ENCODE measurements at places on chromosomes 7 and 10.

GRCh38 chr10:130421909-130422308 is 285.7 kb downstream of the GLRX3 start:
- no peak for DNase-seq

DNA sequence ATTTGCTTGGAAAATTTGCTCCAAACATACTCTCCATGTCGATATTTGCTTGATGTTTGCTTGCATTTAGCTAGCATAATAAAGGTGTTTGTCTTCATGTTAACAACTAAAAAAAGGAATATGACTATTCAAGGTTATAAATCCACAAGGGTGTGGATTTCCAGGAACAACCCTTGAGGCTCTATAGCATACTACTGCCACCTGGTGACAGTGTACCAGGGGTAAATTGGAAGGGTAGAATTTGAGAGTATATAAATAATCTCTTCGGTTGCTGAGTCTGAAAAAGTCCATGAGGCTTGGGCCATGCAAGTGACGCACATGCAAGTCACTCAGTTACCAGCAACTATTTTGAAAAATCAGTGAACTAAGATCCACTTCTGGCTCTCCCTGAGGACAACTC is 68.4 kb downstream of the SLIT1 start:
- no peak for DNase-seq

GRCh38 chr10:15795036-15795792 is 65.1 kb downstream of the MINDY3 start:
- DNase-seq, result no peak

GRCh38 chr10:18399158-18399557 is 252.2 kb downstream of the NSUN6 start:
- DNase-seq, result no peak

DNA sequence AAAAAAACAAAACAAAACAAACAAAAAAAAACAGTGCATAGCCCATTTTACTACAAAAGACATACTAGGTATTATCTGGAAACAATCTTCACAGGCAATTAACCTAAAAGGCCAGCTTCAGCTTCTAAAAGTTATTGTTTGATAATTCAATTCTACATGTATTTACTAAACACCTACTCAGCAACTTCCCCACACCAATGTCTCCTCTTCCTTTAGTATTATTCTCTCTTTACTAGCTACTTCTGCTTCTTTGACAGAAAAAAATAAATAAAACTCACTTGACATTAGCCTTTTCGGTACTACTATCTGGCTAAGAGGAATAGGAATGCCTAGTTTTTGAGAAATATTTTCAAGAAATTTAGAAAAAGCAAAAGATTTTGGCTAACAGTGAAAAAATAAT is 2.8 kb downstream of the TM9SF3 start:
- no peak for DNase-seq

DNA sequence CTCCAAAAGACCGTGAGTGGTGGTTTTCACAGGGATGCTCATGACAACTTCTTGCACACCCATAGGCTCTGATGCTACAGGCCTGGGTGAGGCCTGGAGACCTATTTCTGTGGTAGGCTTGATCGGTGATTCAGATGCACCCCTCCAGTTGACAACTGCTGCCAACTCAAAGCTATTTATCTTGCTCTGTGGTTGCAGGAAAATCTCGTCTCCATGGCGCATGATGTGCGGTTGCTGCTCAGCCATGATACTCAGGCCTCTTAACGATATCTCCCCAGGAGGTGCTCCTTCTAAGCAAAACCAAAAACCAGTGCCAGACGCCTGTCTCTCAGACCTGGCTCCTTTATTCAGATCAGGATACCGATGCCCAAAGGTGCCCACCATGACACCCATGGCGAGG is 31.4 kb downstream of the C10orf90 start:
- no peak for DNase-seq

DNA sequence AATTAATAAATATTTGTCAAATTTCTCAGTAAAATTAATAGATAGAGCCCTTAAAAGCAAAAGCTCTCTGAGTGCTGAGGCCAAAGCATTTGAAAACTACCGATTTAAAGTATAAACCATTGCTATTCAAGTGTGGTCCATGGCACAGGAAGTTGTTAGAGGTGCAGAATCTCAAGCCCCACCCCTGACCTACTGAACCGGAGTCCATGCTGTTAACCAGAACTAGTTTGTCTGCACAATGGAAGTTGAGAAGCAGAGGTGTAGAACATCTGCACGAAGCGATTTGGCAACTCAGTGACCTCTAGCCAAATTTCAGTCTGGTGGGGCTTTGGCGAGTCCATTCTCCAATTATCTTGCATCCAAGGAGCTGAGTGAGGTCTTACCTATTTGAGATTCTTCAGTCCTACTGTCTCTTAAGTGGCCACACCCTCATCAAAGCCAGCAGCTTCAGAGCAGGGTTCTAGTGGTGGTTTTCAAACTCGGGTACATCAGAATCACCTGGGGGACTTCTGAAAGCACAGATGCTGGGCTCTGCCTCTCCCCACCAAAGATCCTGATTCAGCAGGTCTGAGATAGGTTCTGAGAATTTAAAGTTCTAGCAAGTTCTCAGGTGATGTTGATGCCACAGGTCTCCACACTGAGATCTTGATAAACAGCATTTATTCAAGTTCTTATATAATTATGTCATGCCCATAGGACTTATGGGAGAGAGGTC is 96.8 kb upstream of the SAMD8 start:
- no peak for DNase-seq

- DNase-seq, result no peak
These were observed 286.7 kb downstream of the INHBA start for GRCh38 chr7:41416208-41416595.

DNA sequence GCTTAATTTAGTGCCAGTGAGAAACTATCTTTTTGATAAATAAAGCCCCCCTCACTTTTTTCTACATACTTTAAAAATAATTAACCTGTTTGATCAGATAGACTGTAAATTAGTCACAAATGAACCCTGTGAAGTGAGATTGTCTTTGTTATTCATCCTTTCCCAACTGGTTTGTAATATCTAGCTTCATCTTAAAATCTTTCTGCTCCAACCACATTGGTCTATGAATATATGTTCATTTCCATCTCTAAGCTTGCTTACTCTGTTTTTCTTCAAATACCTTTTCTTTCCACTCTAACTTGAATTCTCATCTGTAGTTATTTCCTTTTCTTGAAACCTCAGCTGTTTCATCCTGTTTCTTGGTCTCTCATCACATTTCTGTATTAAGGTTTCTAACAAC is 12.1 kb downstream of the MARCHF5 start:
- no peak for DNase-seq

GRCh38 chr10:103967448-103968071 is 620 bp downstream of the SLK start:
- DNase-seq, result peak; percentile 61

DNA sequence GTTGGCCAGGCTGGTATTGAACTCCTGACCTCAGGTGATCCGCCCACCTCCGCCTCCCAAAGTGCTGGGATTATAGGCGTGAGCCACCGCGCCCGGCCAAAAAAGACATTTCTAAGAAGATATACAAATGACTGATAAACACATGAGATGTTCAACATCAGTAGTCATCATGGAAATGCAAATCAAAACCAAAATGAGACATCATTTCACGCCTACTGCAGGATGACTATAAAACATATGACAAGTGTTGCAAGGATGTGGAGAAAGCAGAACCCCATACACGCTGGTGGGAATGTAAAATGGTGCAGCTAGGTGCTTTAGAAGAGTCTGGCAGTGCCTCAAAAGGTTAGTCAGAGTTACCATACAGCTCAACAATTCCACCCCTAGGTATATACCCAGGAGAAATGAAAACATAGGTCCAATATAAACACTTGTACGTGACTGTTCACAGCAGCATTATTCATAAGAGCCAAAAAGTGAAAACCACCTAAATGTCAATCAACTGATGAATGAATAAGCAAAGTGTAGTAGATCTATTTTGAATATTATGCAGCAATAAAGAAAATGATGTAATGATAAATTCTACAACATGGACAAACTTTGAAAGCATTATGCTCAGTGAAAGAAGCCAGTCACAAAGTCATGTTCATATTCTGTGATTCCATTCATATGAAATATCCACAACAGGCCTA is 24.5 kb downstream of the TMEM209 start:
- DNase-seq, result no peak

DNA sequence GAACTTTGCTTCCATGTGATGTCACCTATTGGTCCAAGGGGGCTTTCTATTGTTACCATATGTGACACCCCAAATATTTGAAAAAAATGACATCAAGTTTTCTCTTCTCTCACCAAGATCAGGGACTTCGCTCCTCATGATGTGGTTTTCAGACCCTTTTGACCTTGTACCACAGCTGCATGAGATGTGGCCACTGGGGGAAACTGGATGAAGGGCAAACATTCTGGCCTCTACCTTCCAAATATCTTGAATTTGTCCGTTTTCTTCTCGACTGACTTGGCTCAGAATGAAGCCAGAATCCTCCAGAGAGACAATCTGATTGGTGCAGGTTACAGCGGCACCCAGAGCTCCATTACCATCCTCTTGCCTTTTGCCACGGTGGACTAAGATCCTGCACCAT is 122.7 kb downstream of the PRKCQ start:
- DNase-seq, result no peak

DNA sequence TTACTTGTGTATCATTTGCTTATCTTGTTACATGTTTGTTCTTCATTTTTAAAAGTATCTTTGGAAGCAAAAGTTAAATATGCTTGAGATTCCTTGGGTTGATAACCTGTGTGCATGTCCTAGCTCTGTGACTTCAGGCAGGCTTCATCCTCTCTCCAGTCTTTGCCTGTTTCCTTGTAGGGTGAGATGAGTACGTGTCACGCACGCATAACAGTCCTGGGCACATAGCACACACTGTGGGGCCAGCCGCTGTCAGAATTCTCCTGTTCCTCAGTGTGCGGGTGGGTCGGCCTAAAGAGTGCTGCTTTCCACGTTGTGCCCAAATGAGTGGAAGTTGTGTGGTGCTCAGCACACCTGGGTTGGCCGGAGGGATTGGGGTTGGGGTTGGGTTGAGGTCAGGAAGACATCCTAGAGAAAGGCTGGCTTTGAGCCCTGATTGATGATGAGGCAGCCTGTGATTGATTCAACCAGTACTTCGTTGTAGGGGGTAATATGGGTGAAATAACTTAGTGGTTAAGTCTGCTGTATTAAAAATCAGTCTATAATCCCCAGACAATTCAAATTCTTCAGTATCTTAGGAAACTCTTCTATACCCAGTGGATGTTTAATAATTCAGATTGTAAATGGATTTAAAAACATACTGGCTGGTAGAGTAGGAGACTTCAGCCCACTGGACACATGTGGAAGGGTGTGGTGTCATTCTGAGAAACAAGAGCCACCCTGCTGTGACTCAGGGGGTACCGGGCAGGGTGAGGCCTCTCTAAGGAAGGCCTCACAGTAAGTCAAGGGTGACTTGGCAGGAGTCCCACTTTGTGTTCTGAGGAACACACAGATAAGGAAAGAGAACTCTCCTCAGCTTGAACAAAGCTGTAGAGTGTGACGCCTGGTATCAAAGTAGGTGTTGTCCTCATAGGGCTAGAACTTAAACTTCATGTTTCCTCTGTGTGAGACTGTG is 54.8 kb downstream of the DAGLB start:
- no peak for DNase-seq

DNA sequence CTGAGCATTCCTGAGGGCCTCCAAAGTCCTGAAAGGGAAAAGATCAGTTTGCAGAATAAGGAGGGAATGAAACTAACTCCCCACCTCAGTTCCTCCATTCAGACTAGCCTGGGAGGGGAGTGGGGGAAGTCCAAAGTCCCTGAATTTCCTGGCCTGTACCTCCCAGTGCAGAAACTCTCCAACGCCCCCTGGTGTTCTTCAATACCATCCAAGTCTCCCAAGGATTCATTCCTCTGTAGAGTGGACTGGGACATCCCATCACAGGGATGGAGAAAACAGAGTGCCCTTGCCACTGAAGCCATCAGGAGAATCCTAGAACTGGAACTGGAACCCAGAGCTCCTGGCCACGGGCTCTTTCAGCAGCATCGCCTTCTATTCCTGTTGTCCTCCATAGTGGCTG is 1.6 kb upstream of the COL13A1 start:
- DNase-seq, result peak; percentile 80

DNA sequence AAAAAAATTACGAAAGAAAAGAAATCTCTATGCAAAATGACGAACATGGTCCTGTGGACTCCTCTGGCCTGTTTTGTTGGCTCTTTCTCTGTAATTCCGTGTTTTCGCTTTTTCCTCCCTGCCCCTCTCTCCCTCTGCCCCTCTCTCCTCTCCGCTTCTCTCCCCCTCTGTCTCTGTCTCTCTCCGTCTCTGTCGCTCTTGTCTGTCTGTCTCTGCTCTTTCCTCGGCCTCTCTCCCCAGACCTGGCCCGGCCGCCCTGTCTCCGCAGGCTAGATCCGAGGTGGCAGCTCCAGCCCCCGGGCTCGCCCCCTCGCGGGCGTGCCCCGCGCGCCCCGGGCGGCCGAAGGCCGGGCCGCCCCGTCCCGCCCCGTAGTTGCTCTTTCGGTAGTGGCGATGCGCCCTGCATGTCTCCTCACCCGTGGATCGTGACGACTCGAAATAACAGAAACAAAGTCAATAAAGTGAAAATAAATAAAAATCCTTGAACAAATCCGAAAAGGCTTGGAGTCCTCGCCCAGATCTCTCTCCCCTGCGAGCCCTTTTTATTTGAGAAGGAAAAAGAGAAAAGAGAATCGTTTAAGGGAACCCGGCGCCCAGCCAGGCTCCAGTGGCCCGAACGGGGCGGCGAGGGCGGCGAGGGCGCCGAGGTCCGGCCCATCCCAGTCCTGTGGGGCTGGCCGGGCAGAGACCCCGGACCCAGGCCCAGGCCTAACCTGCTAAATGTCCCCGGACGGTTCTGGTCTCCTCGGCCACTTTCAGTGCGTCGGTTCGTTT is 83.5 kb upstream of the SLF2 start:
- DNase-seq, result no peak

DNA sequence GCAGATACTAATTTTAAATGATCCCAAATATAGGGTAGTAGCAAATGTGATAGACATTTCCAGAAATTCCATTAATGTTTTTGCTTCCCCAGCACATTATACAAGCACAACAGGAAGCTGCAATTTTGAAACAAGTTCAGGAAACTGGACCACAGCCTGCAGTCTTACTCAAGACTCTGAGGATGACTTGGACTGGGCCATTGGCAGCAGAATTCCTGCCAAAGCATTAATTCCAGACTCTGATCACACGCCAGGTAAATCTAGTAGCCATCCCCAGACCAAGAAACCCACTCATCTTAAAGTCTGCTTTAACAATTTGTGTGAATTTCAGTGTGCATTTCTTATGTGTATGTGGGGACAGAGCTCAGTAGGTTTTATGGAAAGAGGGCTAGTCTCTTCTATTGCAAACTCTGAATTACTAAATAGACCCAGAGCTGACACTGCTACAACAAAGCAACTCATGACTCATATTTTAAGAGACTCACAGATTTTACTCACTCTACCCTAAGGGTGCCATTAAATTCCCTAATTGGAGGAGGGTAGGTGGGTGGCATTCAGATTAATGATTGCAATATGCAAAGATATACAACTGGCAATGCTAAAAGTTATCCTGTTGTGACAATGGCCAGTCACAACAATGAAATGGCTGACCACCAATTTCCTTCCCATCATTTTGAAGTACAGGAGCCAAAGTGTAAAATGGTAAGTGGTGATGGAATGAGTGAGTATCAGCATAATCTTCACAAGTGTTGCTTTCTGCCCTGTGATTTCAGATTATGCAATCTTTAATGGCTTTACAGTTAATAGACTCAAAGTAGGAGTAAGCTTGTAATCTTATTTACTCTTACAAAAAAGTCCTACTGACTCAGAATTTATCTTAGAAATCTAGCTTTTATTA is 317.6 kb upstream of the PLXDC2 start:
- no peak for DNase-seq
